BJ (cell line): ENCODE measurements at places on chromosomes 1 and 21. TPM values are rescaled to one million over a fixed set of nuclear protein-coding genes. Genes with fewer than 3 reads are reported as not detected.
A peak's percentile ranks its signal among the peaks of the same experiment; 100 is the strongest.

GRCh38 chr1:220528679-220529501 is 954 bp downstream of the MARK1 start:
- no peak for DNase-seq

The CRB1 gene
- 0.05 and 0.06 TPM in 2 replicates for polyA plus RNA-seq

DNA sequence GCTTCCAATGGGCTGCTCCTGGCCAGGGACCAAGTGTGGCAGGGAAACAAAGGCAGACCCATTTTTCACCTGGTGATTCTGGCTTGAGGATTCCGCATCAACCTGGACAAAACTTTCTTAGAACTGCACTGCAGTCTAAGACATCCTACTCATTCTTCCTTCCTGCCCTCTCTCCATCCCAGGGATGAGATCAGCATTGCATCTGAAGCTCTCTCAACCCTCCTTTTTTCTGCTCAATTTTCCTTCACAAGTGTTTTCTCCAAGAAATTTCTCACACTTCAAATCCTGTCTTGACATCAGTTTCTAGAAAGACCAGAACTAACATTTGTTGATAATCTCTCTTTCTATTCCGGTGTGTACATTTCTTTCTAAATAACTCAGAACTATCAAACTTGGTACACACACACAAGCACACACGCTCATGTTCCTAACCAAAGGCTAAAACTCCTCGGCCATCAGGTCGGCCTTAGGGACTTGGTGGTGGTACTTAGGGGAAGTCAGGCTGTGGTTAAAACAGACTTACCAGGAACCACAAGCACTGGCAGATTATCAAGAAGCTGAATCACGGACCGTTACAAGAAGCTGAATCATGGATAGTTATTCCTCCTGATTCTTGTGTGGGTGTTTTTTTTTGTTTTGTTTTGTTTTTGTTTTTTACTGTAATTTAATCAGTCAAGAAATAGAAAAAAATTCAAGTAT is 21.0 kb upstream of the CXADR start:
- DNase-seq, result peak; percentile 90

The MCOLN3 gene
- polyA plus RNA-seq, result 0.20 and 0.27 TPM in 2 replicates

- no peak for DNase-seq
Measured at GRCh38 chr21:41597811-41598231, 89.9 kb upstream of the TMPRSS2 start.

- DNase-seq, result no peak
Measured at GRCh38 chr1:35229587-35230360, 36.8 kb upstream of the SFPQ start.

DNA sequence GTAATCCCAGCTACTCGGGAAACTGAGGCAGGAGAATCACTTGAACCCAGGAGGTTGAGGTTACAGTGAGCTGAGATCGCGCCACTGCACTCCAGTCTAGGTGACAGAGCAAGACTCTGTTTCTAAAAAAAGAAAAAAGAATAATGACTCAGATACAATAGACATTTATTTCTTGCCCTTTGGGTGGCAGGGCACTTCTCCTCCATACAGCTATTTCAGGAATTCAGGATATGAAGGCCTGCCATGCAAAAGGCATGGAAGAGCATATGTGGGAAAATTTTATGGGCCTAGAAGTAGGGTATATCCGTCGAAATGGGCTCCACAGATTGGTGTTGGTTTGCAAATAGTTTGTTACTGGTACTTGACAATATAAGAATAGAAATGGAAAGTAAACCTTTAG is 20.2 kb upstream of the POGZ start:
- DNase-seq, result no peak

The TRIM45 gene
- polyA plus RNA-seq, result 3.3 and 3.8 TPM in 2 replicates

The AK5 gene
- 7.8 and 13.2 TPM in 2 replicates for polyA plus RNA-seq

The IVNS1ABP gene
- 48.1 and 81.1 TPM in 2 replicates for polyA plus RNA-seq

The IL19 gene
- not detected in 2 replicates for polyA plus RNA-seq

GRCh38 chr1:18200918-18201317 is 93.3 kb downstream of the IGSF21 start:
- DNase-seq, result no peak

- no peak for DNase-seq
Measured at GRCh38 chr1:247409869-247410544, 6.0 kb upstream of the NLRP3 start.

DNA sequence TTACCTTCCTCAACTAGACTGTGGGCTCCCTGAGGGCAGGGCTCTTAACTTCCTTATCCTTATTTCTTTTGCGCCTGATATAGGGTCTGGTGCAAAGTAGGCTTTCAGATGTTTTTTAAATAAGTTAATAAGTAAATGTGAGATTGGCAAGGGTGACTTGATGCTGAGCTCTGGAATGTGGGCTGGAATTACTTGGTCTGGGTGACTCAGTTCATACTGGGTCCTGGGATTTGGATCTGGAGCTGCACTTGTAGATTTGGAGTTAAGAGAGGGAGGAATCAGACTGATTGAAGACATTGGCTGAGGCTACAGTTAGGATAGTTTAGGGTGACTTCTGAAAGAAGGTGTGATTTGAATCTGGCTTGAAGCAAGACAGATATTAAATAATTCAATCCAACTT is 190.9 kb downstream of the GIPC2 start:
- DNase-seq, result no peak

GRCh38 chr1:40362199-40362598 is 11.3 kb upstream of the SMAP2 start:
- DNase-seq, result no peak

- DNase-seq, result no peak
Measured at GRCh38 chr1:101017448-101017847, 8.1 kb downstream of the DPH5 start.

GRCh38 chr1:151406176-151406575 is 6.8 kb downstream of the PSMB4 start:
- no peak for DNase-seq

The RAB25 gene
- not detected in 2 replicates for polyA plus RNA-seq

The SPRR2F gene
- polyA plus RNA-seq, result not detected in 2 replicates

The NMNAT1 gene
- polyA plus RNA-seq, result 9.8 and 12.4 TPM in 2 replicates

The IFI44 gene
- 2.2 and 5.4 TPM in 2 replicates for polyA plus RNA-seq

DNA sequence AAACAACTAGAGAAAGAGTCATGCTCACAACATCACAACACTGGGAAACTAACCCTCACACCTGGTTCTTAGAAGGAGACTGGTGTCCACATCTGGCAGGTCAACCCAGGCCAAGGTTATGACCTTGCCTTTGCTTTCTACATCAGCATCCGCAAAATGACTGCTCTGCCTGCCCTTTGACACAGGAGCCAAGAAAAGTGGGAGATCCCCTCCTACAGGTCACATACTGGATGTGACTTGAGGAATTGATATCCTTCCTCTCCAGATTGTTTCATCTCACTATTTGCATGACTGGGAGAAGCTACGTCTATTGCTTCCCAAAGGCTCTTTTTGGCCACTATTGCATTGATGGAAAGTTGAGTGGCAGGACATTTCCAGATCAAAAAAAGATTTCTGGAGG is 115.5 kb downstream of the MIS18A start:
- no peak for DNase-seq

DNA sequence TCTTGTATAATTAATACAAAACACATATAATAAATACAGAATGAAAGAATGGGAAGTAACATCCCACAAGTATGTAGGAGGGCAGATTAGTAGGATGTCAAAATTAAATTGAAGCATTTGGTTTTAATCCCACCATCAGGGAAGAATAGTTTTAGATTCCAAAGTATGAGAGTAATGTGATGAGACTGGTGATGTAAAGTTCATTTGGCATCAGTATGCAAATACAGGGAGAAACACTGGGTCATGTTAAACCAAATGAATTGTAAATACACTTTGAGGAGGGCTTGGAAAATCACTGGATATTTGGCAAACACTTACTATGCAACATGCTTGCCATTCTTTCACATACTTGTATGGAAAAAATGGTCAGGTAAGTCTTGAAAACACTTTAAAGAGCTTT is 358.8 kb downstream of the DPYD start:
- DNase-seq, result peak; percentile 42

DNA sequence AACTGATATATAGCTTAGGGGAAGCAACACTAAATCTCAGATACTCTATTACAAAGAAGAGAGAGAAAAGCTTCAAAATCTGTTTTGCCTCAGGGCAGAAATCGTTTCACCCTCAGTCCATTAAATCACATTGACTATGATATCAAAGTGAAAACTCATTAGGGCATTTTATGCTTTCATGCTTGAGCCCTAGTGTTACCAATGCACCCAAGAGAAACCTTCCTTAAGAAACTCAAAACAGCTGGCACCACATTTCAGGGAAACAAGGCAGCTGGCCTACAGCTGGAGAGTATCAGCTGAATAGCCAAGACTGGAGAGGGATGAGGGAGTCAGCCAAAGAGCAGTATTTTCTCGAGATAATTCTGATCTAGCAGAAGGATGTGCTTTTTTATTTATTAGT is 14.9 kb downstream of the COLGALT2 start:
- no peak for DNase-seq

GRCh38 chr1:53430779-53431178 is 28.4 kb upstream of the DMRTB1 start:
- DNase-seq, result no peak

DNA sequence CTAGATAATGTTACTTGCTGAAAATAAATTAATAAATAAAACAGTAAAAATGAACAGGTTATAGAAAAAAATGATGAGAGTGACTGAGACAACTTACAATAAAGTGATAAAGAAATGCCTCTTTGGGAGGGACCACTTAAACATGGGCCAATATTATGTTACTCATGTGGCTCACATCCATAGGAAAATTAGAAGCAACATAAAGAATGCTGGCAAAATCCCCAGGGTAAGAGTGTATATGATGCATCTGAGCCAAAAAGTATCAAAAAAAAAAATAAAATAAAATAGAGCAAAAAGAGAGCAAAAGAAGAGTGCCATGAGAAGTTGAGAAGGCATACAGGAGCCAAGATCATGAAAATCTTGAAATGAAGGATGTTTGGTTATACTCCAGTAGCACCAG is 818.0 kb downstream of the LTN1 start:
- no peak for DNase-seq

DNA sequence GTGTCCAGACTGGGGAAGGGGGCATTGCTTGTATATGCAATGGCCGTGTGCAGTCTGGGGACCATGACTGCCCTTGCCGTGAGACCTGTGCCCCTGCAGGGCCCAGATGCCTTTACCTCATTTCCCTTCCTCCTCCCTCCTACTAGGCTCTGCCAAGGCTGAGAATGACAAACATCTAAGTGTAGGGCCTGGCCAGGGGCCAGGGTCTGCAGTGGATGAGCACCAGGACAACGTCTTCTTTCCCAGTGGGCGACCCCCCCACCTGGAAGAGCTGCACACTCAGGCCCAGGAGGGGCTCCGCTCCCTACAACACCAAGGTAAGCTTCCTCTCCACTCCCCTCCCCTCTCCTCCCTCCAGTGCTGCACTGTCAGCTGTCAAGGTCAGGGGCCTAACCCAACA is 49.5 kb downstream of the YARS1 start:
- DNase-seq, result no peak

- no peak for DNase-seq
Measured at GRCh38 chr1:33274446-33274845, 18.2 kb downstream of the ZNF362 start.

GRCh38 chr1:16152481-16153087 is 3.3 kb downstream of the EPHA2 start:
- DNase-seq, result no peak

The NTNG1 gene
- polyA plus RNA-seq, result 3.3 and 4.6 TPM in 2 replicates

The MMEL1 gene
- polyA plus RNA-seq, result 0.17 TPM in 1 of 2 replicates, not detected in the other

- no peak for DNase-seq
Measured at GRCh38 chr21:14215971-14216641, at the start of gene RBM11. TSS of gene RBM11 (plus strand) at chr21:14216157. CDS start at chr21:14216187, 30 bp downstream.

DNA sequence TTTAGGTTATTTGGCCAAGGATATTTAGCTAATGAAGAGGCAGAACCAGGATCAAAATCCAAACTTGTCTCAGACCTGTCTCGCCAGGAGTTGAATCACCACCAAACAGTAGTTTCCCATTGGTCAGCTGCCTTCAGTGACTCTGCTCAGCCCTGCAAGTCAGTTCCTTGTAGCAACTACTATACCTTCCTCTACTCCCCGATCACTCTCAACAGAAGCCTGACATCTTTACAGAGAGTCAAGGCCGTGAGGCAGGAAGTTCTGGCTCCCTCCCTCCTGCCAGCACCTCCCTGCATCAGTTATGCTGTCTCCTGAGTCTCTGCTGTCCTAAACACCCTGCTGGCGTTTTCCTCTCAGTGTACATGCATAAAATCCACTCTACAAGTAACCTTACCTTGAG is 13.2 kb downstream of the PSMD4 start:
- DNase-seq, result no peak

- no peak for DNase-seq
Measured at GRCh38 chr1:113551728-113552127, 161.4 kb downstream of the MAGI3 start.
